Kidney glomerular epithelial cell (primary cell): ENCODE measurements at places on chromosomes 16 and 17.

GRCh38 chr16:19681637-19682036, 36.4 kb downstream of the KNOP1 start:
- DNase-seq = no peak

DNA sequence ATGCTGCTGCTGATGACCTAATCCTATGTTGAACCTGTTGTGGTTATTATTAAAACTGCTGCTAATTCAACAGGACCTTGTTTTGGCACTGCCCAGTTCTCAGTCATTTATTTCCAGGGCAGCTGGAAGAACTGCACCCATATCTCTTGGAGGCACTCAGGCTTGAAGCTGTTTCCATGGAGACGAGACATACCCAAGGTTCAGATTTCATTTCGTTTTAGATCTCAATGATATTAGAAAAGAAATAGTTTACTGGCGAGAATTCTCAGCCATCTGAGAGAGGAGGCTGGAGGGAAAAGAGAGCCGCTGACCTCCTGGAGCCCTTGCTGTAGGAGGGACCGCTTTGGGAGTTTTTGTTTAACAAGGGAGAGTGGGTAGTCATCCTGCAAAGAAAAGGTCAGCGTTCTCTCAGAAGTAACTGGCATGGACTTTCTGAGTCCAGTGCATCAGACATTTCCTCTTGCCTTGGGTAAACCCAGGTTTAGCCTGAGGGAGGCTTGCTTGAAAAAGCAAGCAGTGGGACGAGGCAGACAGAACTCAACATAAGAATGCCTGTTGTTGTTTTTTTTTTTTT, 75.4 kb downstream of the YPEL2 start:
- peak; percentile 100 for DNase-seq

DNA sequence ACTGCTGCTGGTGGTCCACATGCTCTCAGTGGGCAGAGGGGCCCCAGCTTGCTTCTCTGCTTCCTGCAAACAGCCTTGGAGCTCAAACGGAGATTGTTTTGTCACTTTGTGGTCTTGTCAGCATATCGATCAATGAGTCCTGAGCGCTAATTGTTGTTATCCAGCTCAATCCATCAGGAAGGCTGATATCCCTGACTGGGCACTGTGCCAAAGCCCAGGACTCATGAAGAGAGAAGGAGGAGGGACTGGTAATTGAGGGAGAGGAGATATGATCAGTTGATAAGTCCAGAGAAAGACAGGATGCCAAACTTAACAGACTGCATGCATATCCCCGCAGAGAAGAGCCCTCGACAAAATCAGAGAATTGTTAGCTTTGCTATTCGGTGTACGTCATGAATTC, 58.6 kb upstream of the DNAH9 start:
- DNase-seq = no peak

GRCh38 chr17:67063141-67063540, 18.8 kb downstream of the CACNG1 start:
- DNase-seq = no peak

DNA sequence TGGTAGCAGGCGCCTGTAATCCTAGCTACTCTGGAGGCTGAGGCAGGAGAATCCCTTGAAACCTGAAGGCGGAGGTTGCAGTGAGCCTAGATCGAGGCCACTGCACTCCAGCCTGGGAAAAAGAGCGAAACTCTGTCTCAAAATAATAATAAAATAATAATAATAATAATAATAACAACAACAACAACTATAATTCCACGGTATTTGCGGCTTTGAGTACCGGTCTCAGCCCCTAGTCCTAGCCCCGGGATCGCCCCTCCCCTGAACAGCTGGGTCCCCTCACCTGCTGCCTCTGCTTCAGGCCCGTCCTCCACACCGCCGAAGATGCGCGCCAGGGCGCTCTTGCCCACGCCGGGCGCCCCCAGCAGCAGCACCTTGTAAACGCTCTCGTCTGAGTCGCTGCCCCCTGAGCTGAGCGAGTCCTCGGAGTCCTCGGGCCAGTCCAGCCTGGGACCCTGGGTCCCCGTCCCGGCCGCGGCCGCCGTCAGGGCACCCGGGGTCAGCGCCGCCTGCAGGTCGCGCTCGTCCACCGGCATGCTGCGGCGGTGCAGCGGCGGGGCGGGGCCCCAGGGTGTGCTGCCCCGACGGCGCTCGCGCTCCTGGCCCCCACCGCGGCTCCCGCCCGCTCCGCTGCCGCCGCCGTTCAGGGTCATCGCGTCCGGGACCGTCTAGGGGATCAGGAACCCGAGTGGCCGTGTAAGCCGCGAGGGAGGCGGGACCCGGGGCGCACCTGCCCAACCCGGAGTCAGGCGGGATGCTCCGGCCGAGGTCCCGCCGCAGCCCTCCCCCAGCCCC, 611 bp downstream of the RRAD start:
- no peak for DNase-seq

- DNase-seq = no peak
Observed at GRCh38 chr16:81987706-81988105, 23.6 kb downstream of the SDR42E1 start.
